Astrocyte (in vitro differentiated cells and primary cell): ENCODE measurements at places on chromosomes 5 and 9. TPM values are rescaled to one million over a fixed set of nuclear protein-coding genes. Genes with fewer than 3 reads are reported as not detected.

- DNase-seq, result no peak
Observed at GRCh38 chr5:55993731-55994494, 850 bp downstream of the IL6ST start.

DNA sequence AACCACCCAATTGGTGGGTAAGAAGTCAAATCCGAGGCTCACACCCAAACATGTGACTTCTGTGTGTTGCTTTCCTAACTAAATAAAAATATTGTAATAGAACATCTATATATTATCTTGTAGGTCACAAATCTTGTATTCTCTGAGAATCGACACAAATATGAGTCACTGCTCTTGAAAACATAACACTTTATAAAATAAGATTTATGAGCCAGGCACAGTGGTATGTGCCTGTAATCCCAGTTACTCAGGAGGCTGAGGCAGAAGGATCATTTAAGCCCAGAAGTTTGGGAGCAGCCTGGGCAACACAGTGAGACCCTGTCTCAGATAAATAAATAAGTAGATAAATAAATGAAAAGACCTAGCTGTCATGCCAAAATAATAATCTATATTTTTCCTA lies 624.1 kb downstream of the ANXA1 start:
- DNase-seq, result no peak

GRCh38 chr5:124736805-124737188 lies 9.6 kb downstream of the ZNF608 start:
- no peak for DNase-seq

DNA sequence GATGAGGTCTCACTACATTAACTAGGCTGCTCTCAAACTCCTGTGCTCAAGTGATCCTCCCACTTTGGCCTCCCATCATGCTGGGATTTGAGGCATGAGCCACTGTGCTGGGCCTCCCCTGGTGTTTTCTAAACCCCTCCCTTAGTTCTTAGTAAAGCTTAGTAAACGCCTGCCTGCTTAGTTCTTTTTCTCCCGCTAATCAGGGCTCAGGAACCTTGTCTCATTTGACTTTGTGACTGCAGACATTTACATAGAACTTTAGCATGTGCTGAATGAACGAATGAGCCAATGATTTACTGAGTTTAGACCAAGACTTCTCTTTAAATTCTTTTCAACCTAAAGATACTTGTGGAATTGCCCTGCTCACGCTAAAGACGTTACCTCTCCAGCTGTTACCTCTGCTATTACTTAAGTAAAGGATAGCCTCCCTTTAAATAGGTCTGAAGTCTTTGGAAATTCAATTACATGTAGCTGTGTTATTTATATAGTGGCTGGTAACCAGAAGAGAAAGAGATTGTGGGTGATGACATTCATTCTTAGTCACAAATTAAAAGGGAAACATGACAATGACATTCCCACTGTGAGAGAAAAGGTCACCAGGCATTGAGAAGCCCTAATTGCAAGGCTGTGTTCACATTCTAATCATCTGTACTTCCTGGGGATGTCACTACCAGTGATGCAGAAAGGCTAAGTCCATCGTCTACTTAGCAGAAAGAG lies 18.6 kb upstream of the SUSD1 start:
- no peak for DNase-seq

DNA sequence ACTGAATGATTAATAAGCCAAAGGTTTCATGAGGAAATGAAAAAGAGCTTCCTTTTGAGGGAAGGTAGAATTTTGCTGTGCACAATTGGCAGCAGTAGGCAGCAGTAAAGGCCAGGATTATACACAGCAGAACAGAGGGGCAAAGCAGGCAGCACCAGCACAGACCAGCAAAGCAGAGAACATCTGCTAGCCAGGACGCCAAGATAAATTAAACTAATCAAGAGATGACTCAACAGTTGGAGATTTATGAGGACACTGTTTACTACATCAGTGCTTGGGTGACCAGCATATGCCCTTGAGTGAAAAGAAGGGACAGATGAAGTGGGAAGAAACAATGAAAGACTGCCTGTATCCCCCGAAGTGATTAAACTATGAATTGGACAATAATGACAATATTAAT lies 871.4 kb upstream of the CDH10 start:
- no peak for DNase-seq

GRCh38 chr9:92642564-92642963 lies 27.4 kb downstream of the IPPK start:
- DNase-seq, result no peak

DNA sequence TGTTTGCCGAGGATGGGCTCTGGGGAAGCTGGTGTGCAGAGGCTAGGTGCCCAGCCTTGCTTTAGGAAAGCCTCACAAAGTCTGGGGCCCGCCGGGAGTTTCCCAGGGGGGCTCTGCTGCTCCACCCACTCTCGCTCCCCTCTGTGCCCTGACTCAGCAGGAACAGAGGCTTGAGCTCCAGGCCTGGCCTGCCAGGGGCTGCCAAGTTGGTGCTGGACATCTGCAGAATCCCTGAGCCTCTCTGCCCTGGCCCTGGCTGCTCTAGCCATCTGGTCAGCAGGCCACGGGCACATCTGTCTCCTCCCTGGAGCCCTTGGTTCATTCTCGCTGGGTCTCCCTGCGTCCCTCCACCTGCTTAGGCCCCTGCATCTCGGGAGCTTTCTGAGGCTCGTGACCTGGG lies 647 bp upstream of the ADAMTSL2 start:
- no peak for DNase-seq

Gene FBXO4
- total RNA-seq, result 2.0 and 2.5 TPM in 2 replicates
